NCI-H1105 (cell line): ENCODE measurements at places on chromosomes 2 and 18.

DNA sequence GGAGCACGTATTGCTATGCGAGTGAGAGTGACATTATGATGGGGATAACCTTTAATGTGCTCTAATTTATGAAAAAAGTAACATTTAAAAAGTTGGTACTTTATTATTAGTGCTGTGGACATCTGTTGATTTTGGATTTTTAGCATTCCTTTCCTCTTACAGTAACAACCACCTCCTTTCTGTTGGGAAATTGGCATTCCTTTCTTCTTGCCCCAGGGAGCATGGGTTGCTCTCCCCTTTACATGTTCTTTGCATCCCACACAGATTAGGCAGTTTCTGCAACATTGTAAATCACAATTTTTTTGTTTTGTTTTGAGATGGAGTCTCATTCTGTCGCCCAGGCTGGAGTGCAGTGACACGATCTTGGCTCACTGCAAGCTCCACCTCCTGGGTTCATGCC, 300.2 kb downstream of the LPIN1 start:
- DNase-seq = no peak

DNA sequence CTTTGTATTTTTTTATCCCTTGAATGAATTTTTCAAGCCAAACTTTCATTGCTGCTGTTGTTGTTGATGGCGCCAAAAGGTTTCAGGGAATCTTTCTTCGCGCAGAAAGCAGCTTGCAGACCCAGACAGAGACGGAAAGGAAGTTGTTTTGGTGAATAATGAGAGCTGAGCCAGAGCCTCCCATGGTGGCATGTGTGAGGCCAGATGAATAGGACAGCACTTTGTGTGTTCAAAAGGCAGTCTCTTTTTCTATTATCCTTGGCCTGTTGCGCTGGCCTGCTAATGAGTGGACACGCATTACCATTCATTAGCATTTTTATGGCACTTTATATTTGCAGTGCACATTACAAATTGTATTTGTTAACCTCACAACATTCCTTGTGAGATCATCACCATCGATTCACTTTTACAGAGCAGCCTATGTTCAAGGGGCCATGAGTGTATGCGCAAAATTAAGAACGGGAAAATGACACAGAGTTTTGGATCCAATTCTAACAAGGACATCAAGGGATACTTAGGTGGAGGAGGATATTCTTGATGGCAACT, 754.7 kb downstream of the BCL11A start:
- no peak for DNase-seq

DNA sequence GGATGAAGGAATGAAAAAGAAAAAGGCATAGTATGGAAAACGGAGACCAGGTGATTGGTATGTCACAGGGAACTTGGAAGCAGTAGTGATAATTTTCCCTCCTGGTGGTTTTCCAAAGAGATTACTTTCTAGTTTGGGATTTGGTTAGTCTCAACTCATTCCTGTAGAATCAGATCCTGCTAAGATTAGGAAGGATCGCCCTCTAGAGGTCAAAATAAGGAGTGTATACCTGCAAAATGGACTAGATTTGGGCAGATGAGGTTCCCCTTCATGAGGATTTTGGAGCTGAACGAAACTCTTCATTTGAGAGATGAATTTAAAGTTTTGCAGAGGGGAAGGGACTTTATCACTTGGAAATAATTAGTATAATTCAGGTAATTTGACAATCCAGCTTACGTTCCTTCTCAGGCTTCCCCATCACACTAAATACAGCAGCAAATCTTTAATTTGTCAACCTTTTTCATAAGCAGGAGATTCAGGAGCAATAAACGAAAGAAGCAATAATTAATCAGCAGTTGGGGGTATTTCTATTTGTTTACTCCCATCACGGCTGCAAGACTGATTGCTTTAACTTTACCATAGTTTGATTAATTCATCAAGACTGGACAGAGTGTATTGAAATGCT, 65.2 kb downstream of the CCDC195 start:
- peak; percentile 61 for DNase-seq

- no peak for DNase-seq
These were observed 324.8 kb downstream of the ALK start for GRCh38 chr2:29596584-29596983.

GRCh38 chr2:118202707-118203303, 114.5 kb downstream of the INSIG2 start:
- peak; percentile 39 for DNase-seq

- DNase-seq = no peak
These were observed 131.5 kb downstream of the HDAC4 start for GRCh38 chr2:239269173-239269885.

- DNase-seq = no peak
These were observed 59.4 kb downstream of the CERS6 start for GRCh38 chr2:168515502-168515901.

DNA sequence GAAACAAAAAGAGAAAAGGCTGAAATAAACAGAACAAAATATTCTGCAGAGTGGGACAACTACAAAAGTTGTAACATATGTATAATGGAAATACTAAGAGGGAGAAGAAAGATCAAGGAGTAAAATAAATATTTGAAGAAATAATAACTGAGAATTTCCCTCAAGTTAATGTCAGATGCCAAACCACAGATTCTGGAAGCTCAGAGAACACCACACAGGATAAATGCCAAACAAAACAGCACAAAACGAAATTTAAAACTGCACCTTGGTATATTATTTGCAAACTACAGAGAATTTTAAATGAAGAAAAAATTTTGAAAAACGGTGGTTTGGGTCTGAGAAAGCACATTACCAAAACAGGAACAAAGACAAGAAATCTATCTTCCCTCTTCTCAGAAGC, 1588.9 kb upstream of the TMEFF2 start:
- no peak for DNase-seq

DNA sequence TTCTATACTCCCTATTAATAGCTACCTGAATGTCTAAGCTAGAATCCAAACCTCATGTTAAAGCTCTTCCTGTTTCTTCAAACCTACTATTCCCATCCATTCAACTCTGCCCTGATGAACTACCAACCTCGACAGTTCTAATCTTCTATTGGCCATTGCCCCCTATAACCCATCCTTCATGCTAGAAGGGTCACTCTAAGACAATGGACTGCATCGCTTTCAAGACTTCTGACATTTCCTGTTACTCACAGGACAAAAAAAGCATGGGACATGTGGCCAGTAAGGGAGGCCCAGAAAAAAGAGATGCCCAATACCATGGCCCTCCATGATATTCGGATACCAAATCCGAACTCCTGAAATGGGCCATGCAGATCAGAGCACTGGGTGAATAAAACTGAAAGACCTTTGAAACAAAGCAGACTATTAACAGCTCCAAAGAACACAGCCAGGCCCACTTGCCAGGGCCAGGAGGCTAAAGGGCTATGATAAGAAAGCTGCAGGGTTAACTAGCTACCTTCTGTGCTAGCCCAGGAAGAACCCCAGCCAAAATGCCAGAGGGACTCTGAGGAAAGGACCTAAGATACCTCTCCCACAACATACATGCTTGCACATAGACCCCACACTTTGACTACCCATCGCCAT, 4.5 kb downstream of the B4GALT6 start:
- DNase-seq = no peak

DNA sequence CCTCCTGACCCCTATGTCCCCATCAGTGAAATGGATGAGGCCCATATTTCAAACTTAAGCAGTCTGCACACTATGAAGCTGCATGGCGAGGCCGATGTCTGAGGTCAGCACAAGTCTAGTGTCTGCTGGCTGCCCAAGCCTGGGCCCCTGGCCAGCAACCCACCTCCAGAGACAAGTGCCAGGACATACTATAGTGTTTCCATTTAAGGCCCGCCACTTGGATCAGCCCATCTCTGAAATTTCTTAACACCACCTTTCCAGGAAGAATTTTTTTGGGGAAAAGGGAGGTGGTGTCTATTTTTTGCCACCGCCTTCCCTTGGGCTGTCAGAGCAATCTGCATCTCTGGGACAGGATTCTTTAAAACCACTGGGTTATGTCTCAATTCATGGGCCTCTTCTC, 1.8 kb downstream of the ACVR1 start:
- DNase-seq = no peak

GRCh38 chr2:111054791-111055691, 65.7 kb upstream of the BCL2L11 start:
- no peak for DNase-seq

GRCh38 chr2:179020156-179020750, 29.7 kb downstream of the CCDC141 start:
- DNase-seq = peak; percentile 63

DNA sequence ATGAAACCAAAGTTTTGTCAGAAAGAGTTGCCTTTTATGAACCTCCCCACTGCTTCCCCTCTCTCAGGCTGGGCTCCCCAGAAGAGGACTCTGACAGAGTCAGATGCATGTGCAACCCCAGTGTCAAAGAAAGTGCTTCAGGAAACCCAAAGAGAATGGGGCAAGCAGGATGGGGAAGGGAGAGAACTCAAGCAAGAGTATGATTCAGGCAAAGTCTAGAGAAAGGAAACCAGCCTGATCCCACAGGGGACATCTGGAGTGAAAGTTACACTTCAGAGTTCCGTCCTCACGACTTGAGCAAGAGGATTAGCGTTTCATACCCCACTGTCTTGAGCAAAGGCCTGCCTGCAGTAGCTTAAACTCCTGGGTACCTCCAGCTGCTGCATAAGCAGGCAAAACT, 51.8 kb upstream of the EPC2 start:
- DNase-seq = no peak

DNA sequence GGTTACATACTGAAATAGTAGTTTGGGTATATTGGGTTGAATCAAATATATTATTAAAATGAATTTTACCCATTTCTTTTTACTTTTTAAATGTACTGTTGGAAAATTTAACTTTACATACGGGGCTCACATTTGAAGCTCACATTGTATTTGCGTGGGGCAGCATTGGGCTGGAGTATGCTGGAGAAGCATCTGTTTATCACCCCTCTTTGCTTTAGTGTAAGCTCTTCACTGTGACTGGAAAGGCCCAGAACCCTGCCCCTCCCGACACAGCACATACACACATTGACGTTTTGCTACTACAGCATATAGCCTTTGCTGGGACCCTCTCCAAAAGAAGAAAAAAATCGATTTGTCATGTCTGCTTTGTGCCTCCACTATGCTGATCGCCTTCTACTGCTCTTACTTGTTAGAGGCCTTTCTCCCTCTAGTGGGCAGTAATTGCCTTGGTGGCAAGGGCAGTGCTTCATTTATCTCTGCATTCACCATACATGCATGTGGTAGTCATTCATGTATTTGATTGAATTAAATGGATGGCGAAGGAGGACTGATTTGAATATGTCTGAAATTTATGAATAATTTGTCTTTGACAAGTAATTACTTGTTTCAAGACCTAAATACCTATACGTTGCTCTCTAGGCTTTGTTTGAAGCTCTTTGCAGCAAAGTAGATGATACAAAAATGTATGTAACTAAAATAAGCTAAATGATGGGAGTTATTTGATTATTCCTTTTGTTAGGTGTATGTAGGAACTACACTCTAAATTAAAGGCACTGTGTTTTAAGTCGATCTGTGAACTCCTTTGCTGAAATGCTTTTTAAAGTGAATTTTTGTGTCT, 37.4 kb downstream of the VAPA start:
- no peak for DNase-seq

DNA sequence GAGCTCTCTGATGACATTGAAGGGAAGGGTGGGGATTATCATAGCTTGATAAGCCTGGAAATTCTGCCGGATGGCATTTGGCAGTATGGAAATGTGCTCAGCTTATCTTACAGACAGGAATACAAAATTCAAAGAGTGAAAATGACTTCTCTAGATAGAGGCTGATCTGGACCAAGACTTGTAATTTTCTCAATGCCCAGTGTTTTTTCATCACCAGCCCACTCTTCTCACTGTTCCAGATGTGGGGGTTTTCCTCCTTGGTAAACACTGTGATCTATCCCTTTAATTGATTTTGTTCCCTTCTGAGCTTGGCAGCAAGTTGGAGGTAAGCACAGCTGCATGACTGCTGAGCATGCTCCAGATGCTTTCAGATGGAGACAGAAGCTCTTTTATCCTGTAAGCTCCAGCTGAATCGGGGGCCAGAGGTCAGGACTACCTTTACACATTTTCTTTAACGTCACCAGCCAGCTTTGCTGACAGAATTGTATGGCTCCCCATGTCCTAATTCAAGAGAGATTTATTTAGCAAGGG, 287.4 kb upstream of the TCF4 start:
- DNase-seq = no peak

DNA sequence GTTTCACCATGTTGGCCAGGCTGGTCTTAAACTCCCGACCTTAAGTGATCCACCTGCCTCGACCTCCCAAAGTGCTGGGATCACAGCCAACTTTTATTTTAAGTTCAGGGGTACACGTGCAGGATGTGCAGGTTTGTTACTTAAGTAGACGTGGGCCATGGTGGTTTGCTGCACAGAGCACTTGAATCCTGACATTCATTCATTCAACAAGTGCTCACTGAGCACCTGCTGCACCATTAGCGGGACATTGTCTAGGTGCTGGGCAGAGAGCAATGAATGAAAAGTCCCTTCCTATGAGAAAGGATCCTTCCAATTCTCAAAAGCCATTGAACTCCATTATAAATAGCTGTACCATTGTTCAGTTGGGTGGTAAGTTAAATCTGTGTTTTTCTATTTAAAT, 31.0 kb downstream of the TGFA start:
- DNase-seq = no peak

DNA sequence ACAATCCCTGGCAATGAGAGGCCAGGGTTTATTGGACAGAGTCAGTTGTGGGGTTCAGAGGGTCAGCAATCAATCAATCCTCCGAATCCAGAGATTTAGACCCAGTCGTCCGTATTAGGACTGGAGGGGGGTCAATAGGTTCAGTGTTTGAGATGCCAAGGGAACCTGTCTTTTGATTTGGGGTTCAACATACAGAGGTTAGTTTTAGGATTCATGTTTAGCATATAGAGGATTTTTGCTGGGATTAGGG, 292 bp downstream of the GMPPA start:
- no peak for DNase-seq

DNA sequence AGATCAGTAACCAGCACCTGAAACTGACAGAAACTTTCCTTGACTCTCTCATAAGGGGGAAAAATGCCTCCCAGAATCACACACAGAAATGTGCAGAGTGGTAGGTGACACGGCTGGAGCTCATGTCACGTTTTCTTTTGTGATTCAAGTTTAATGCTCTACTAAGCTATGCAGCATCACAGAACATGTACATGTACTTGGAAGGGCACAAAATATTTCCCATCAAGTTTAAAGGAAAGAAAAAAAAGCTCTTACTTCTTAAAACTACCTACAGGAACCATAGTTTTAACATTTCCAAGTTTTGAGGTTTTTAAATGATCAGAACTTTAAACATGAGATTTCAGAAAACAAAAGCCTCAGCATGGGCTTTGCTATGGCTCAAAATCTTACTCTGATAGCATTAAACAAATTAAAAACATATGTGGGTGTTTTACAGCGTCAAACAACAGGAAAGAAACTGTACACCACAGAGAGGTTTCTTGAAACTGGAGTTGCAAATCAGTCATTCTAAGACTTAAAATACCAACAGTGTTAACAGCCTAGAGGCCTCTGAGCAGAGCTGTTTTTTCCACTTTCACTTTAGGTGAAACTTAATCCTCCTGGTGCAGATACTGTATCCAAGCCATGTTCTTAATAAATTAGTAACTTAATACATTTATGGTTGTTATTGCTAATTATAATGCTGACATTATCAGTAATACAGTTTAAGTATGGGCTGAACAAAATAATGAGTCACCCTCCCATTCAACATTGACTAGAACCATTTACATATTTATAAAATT, 30.1 kb downstream of the MBP start:
- no peak for DNase-seq

GRCh38 chr2:208066016-208066415, 40.7 kb upstream of the PLEKHM3 start:
- no peak for DNase-seq

- no peak for DNase-seq
These were observed 389.6 kb downstream of the ADCYAP1 start for GRCh38 chr18:1294229-1294628.

GRCh38 chr2:21392649-21393048, 268.9 kb downstream of the TDRD15 start:
- DNase-seq = no peak
